Stimulated activated CD4-positive, alpha-beta T cell treated with anti-CD3 and anti-CD28 coated beads, Interleukin-4, amount 100 ng/mL, for 4 hours (primary cell): ENCODE measurements at places on chromosomes 5 and 9.
A peak's percentile ranks its signal among the peaks of the same experiment; 100 is the strongest.

DNA sequence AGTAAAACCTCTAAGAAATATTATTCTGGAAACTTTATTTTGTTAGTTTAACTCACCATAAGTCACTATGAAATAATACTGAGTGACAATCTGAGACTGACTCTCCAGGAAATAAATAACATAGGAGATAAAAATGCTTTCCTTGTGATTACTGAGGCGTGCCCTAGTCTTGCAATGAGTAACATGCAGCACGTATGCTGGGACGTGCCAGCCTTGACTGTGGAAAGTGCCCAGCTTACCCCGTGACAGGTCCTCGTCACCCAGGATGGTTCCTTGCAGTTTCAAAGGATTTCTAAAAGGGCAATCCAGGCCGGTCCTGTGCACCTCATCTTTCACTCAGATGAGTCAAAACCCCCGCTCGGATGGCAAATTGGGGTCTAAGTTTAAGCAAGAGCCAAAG is 720.8 kb upstream of the ADAMTS16 start:
- DNase-seq: no peak

GRCh38 chr5:775961-776861 is 8.3 kb downstream of the ZDHHC11B start:
- peak; percentile 1 for DNase-seq

- DNase-seq: no peak
These were observed 41.0 kb upstream of the PCSK1 start for GRCh38 chr5:96474073-96474472.

- no peak for DNase-seq
These were observed 2084.5 kb upstream of the C9orf72 start for GRCh38 chr9:29657821-29658220.

DNA sequence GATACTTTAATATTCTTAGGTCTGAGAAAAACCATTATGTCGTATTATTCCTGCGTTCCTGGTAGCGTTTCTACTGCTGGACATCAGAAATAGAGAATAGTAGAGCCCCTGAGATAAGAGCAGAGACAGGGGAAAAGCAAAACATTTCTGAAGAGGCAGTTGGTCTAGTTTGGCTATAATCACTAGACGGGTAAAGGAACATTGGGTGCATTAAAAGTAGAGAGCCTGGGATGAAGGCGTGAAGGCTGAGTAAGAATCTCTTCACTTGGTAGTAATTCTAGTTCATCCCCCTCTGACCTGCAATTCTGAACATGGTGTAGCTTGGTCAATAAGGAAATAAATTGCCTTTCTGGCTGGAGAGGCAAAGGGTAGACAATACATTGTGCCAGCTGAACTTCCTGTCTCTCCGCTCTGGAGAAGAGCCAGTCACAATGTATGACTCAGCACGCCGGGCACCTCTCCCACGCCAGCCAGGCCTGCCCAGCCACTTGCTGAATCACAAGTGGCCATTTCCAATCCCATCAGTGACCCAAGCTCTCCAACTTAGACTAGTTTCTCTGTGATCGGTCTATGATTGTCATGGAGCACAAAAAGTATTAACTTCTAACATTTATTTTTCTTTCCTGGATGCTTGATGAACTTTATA is 75.4 kb downstream of the STK32A start:
- no peak for DNase-seq

DNA sequence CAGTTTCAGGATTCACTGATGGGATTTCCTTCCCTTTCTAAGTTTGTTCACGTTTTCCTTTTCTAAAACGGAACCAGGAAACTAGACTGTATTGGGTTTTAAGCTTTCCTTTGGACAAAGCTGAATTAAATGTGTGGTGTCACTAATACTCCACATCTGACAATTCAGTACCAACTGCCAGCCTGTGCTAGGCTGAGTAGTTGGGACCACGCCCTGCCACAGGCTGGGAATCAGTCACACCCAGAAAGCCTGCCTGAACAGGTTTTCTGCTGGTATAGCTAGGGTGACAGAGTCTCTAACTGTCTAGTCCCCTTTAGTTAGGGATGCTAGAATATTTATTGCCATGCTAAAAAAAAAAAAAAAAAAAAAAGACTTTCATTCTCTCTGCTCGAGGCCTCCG is 15.6 kb downstream of the SPACA9 start:
- DNase-seq: no peak

- DNase-seq: no peak
These were observed 453.4 kb upstream of the CTNND2 start for GRCh38 chr5:12357626-12358025.
